ENCODE measurements at places on chromosomes 7 and 10.

GRCh38 chr7:79381921-79382320 is 71.5 kb downstream of the MAGI2 start:
- no peak for DNase-seq

- no peak for DNase-seq
Measured at GRCh38 chr7:120709252-120709971, 148.5 kb downstream of the TSPAN12 start.

- peak; percentile 3 for DNase-seq
Measured at GRCh38 chr10:114412907-114413797, 8.8 kb upstream of the AFAP1L2 start.

- DNase-seq, result no peak
Measured at GRCh38 chr7:4267341-4268039, 414.6 kb upstream of the FOXK1 start.

DNA sequence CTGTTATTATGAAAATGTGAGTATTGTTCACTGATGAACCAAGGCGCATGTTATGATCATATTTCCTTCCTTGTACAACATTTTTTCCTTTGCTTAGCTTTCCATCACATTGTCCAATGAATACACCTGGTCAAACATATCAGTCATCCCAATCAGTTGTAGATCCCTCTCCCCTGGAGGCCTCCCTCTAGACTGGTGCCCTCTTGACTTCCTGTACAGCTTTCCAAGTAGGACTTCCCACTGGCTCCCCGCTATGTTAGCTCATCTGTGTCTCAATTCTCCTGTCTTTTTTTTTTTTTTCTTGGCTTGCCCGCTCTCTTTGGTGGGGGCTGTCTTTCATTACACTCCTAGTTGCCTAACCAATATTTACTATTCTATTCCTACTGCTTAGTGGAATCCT is 214.2 kb upstream of the NPY start:
- no peak for DNase-seq

DNA sequence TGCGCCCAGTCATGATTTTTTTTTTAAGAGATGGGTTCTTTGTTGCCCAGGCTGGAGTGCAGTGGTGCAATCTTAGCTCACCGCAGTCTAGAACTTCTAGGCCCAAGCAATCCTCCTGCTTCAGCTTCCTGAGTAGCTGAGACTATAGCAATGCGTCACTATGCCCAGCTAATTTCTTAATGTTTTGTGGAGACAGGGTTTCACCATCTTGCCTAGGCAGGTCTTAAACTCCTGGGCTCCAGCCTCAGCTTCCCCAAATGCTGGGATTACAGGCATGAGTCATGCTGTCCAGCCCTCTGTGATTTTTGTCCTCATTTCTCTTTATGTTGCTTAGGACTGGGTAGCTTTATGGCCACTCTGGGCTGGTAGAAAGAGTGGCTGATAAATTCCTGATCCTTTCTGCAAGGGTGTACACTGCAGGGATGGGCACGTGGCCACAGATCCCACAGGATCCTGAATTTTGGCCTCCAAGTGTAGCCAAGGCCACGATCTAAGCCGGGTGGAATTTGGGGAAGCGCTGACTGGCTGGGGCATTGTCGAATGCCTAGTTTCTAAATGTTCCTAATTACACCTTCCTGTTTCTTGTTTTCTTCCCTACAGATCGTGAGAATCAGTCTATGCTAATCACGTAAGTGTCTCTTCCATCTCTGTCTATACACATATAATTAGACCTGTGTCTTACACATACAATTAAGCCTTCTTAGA is 24.1 kb upstream of the MYH16 start:
- no peak for DNase-seq

- DNase-seq, result no peak
Measured at GRCh38 chr7:143406002-143406357, 2.7 kb downstream of the EPHA1 start.

- DNase-seq, result no peak
Measured at GRCh38 chr10:130743751-130744271, 567.7 kb downstream of the TCERG1L start.

DNA sequence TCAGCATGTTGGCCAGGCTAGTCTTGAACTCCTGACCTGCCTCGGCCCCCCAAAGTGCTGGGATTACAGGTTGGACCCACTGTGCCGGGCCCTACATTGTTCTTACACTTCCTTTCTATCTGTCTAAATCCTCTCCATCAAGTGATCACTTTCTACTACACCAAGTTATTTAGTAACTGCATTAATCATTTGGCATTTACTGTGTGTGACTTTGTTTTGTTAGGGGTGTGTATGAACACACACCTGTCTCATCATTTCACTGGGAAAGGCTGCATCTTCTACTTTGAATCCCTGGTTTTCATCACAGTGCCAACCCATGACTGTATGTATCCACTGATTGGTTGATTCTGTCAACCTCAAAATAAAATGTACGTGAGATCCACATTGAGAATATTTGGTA is 23.0 kb upstream of the CCDC71L start:
- no peak for DNase-seq

DNA sequence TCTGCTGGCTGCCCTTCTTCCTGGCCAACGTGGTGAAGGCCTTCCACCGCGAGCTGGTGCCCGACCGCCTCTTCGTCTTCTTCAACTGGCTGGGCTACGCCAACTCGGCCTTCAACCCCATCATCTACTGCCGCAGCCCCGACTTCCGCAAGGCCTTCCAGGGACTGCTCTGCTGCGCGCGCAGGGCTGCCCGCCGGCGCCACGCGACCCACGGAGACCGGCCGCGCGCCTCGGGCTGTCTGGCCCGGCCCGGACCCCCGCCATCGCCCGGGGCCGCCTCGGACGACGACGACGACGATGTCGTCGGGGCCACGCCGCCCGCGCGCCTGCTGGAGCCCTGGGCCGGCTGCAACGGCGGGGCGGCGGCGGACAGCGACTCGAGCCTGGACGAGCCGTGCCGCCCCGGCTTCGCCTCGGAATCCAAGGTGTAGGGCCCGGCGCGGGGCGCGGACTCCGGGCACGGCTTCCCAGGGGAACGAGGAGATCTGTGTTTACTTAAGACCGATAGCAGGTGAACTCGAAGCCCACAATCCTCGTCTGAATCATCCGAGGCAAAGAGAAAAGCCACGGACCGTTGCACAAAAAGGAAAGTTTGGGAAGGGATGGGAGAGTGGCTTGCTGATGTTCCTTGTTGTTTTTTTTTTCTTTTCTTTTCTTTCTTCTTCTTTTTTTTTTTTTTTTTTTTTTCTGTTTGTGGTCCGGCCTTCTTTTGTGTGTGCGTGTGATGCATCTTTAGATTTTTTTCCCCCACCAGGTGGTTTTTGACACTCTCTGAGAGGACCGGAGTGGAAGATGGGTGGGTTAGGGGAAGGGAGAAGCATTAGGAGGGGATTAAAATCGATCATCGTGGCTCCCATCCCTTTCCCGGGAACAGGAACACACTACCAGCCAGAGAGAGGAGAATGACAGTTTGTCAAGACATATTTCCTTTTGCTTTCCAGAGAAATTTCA is 1.7 kb downstream of the ADRB1 start:
- no peak for DNase-seq

- DNase-seq, result no peak
Measured at GRCh38 chr10:43035800-43036199, 41.1 kb upstream of the RET start.

- no peak for DNase-seq
Measured at GRCh38 chr10:21048068-21048467, 151.0 kb upstream of the NEBL start.

- DNase-seq, result no peak
Measured at GRCh38 chr10:112842832-112843360, 107.2 kb upstream of the TCF7L2 start.

GRCh38 chr10:13844651-13845050 is 257.9 kb downstream of the PRPF18 start:
- DNase-seq, result no peak

DNA sequence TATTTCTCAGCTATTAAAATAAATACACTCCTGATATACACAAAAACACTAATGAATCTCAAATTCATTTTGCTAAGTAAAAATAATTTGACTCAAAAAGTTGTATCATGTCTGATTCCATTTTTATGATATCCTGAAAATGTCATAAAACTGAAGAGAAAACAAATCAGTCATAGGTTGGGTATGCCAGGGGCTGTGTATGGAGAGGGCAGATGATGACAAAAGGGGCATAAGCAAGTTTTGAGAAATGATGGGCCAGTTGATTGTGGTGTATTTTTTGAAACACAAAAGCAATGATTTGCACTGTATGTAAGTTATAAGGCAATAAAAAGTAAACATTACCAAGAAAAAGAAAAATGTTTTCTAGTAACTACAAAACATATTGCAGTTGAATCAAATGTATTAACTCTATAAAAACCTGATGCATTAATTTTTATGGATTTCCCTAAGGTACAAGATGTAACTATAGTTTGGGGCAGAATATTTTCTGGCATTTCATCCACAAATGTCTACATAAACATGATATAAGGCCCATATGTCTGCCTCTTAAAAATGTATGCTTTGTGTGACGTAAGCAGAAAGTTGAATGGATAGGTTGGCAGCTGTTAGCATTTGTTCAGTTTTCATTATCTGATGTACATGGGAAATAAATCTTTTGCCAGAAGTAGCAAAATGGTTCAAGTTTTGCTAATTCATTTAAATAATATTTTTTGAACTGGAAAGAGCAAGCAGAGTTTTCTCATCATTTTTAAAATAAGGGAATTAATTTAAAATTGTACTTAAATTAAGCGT is 35.1 kb upstream of the ING3 start:
- DNase-seq, result no peak

DNA sequence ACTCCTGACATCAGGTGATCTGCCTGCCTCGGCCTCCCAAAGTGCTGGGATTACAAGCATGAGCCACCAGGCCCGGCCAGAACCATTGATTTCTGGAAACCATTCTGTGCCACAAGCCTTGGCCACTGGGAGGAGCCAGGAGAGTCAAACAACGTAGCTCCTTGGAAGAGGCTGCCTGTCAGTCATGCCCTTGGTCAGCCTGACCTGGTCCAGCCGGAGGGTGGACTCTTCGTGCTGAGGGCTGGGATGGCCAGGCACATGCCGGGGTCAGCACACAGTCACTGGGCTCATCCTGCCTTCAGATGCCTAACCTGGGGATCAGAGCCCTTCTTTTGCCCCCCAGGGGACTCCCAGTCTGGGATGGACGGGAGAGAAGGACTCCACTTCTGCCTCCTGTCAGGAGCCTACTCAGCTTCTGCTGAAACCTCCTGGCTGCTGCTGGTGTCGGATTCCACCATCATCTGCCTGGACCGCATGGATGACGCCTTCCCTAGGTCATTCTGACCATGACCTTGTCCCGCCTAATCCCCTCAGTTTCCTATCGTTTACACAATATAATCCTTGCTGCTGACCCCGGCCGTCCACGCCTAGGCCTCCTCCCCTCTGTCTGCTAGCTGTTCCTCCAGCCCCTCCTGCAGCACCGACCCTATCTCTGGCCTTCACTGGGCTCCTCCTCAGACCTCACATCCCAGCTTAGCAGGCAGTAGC is 30.4 kb downstream of the TMEM270 start:
- peak; percentile 11 for DNase-seq

DNA sequence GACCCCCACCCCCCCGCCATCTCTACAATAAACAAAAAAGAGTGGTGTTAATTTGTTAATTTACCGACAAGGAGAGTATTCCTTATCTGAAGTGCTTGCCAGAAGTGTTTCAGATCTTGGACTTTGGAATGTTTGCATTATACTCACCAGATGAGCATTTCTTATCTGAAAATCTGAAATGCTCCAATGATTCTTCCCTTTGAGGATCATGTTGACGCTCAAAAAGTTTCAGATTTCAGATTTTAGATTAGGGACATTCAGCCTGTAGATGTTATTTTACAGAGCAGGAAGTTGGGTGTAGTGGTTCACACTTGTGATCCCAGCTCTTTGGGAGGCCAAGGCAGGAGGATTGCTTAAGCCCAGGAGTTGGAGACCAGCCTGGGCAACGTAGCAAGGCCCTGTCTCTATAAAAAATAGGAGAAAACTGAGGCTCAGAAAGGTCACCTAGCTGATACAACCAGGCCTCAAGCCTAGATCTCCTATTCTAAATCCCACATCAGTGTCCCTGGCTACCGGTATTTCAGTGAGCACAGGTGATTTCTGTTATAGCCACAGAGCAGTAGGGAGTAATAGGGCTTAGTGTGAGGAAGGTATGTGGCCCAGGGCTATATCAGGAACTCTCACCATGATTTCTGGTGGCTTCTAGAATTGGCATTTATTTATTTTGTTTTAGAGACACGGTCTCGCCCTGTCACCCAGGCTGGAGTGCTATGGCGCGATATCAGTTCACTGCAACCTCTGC is 35.4 kb downstream of the TMEM120A start:
- no peak for DNase-seq

DNA sequence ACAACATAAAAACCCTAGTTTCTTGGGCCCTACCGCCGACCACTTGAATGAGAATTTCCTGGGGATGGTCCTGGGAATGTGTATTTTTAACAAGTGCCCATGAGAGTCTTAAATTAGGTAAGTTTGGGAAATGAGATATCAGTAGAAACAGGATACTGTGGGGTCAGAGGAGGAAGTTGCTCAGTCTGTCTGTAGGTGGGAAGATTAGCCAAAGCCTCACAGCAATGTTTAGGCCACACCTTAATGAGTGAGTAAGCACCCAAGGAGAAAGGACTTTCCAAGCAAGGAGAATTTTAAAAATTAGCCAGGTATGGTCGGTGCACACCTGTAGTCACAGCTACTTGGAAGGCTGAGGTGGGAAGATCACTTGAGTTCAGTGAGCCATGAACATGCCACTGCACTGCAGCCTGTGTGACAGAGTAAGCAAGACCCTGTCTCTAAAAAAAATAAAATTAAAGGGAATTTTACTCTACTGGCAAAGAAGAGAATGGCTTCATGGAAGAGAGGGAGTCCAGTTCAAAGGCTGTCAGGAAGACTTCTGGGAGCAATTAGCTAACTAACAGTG is 31.9 kb downstream of the PAPSS2 start:
- DNase-seq, result no peak

All from SW 1271 (cell line).